ENCODE measurements at places on chromosomes 4 and X.

DNA sequence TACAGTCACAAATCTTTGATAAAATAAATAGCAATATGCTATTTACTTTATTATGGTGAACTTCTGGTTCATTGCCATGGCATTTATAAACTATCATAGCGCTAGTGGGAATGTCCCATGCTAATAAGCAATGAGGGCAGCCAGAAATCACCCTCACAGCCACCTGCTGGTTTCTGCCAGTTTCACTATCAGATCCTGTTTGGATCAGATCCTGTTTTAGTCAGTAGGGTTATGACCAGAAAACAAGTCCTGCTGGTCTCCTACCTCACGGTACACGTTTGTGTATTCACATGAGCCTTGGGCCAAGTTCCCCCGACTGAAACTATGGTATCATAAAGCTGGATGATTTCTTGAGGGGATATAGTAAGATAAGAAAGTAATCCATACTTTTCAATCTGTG is 17.7 kb downstream of the FOXR2 start:
- DNase-seq: no peak

- DNase-seq: no peak
These were observed 7.8 kb downstream of the RBM47 start for GRCh38 chr4:40621592-40622512.

GRCh38 chr4:25209702-25210101 is 24.1 kb upstream of the PI4K2B start:
- DNase-seq: no peak

DNA sequence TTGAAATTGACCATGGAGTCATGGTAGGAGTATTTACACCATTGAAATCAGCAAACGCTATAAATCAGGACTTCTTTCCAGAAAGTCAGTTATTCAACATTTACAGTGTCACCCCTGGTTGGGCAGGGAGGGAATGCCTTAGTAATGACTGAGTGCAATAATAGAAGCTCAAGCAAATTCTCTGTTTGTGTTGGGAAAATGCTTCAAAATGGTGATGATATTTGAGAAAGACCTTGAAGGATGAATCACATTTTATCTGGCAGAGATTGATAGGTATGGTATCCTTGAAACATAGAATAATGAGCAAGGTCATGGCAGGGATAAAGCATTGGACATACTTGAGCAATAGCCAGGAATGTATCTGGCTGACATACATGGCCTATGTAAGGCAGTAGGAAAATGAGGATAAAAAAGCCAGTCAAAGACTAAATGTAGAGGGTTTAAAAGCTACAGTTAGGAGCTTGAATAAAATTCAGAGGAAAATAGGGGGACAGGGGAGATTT is 248.7 kb downstream of the FMR1NB start:
- no peak for DNase-seq

- no peak for DNase-seq
These were observed 780 bp downstream of the SLC6A8 start for GRCh38 chrX:153688506-153688905.

DNA sequence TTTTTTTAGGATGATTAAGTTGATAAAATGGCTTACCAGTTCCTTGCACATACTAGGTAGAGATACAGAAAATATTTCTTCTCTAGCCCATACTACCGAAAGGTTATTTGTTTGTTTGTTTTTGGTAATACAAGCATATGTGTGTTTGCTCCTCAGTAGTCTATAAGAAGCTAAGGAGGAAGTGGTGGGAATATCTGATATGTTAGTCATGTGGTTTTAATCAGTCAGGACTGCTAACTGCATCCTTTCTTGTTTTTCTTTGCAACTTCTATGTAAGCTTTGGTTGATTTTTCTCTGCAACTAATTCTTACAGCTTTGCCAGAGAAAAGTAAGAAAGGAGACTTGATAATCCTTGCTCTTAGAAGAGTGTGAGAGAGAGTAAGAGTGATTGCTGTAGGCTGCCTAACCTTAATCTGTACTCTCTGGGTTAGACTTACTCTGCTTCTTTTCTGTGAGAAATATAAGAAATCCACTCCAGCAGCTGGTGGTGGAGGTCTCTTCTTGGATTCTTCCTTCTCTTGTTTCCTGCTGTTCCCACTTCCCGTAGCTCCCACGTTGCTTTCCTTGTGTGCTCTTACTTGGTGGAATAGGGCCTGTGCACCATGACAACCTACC is 28.3 kb downstream of the SEPTIN11 start:
- no peak for DNase-seq

DNA sequence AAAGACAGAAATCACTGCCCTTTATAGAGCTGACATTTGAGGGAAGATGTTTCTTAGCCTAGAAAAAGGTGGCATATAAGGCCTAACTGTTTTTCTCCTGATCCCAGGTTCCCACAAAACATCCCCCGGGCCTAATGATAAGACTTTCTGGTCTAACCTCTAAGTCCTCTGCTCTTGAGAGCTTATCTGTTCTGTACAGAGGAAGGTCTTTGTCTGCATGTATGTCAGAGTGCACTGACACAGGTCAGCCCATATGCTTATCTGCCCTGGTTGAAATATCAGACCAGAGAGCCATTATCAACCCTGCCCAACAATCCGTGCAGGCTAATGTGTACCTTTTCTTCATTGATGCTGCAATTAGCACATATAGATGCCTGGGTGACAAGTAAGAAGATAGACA is 76.2 kb downstream of the ARHGEF9 start:
- DNase-seq: no peak

GRCh38 chrX:129777218-129778030 is 2.3 kb upstream of the SASH3 start:
- no peak for DNase-seq
